ENCODE measurements at places on chromosomes 13 and 19.

- DNase-seq, result no peak
These were observed 45.8 kb upstream of the RGCC start for GRCh38 chr13:41411522-41411921.

- DNase-seq, result no peak
These were observed 3.6 kb downstream of the RASGRP4 start for GRCh38 chr19:38422438-38422837.

- DNase-seq, result no peak
These were observed 85.2 kb upstream of the PCDH8 start for GRCh38 chr13:52933547-52934210.

DNA sequence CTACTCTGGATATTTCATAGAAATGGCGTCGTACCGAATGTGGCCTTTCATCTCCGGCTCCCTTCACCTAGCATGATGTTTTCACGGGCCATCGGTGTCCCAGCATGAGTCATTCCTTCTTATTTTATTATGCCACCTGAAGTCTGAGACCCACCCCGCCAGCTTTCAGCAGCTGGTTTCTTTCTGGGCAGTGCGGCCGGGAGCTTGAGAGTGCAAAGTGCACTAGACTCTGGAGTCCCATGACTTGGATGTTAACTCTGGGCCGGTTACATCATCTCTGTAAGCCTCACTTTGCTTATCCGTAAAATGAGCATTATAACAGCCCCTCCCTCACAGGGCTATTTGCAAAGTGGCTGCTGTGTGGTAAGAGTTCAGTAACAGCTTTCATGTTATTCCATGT lies 5.8 kb upstream of the KMT5C start:
- no peak for DNase-seq

DNA sequence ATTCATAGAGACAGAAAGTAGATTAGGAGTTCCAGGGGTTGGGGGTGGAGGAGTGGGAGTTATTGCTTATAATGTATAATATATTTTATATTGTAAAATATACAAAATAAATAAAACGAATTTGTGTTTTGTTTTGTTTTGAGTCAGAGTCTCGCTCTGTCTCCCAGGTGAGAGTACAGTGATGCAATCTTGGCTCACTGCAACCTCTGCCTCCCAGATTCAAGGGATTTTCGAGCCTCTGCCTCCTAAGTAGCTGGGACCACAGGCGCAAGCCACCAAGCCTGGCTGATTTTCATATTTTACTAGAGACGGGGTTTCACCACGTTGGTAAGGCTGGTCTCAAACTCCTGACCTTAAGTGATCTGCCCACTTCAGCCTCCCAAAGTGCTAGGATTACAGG lies 2.5 kb upstream of the GADD45GIP1 start:
- no peak for DNase-seq

DNA sequence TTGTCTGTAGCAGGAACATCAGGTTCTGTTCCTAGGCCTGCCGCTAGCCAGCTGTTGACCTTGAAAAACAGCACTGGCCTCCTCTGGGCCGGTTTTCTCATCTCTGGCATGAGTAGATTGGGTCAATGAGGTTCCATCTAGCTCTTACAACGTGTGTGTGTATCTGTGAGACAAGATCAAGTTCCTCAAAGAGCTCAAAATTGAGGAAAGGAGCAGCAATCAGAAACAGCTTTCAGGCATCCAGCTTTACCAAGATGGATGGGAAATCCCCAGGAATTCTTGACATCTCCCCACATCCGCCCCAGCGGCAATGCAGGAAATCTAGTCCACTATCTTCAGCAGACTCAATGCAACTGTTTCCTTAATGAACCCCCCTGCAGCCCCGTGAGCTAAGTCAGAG lies 4.9 kb downstream of the FLT1 start:
- DNase-seq, result no peak

DNA sequence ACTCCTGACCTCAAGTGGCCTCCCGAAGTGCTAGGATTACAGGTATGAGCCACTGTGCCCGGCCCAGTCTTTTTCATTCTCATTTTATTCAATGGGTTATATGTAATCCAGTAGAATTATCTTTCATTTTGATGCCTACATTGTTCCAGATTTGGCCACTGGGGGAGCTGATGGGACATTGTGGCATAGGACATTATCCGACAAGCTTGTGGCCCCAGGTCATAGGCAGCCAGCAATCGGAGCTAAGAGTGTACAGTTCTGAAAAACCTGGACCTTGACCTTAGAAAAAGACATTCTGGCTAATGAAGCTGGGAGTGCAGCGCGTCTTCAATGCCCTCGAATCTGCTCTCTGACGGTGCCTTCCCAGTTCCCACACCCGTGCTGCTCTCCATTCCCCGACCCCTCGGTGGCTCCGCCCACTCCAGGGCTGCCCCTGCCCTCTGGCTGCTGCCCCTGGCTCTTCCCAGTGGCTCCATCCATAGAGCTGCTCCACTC lies 108.7 kb downstream of the TEX29 start:
- no peak for DNase-seq

- DNase-seq, result no peak
These were observed 29.2 kb downstream of the COG6 start for GRCh38 chr13:39684531-39685137.

DNA sequence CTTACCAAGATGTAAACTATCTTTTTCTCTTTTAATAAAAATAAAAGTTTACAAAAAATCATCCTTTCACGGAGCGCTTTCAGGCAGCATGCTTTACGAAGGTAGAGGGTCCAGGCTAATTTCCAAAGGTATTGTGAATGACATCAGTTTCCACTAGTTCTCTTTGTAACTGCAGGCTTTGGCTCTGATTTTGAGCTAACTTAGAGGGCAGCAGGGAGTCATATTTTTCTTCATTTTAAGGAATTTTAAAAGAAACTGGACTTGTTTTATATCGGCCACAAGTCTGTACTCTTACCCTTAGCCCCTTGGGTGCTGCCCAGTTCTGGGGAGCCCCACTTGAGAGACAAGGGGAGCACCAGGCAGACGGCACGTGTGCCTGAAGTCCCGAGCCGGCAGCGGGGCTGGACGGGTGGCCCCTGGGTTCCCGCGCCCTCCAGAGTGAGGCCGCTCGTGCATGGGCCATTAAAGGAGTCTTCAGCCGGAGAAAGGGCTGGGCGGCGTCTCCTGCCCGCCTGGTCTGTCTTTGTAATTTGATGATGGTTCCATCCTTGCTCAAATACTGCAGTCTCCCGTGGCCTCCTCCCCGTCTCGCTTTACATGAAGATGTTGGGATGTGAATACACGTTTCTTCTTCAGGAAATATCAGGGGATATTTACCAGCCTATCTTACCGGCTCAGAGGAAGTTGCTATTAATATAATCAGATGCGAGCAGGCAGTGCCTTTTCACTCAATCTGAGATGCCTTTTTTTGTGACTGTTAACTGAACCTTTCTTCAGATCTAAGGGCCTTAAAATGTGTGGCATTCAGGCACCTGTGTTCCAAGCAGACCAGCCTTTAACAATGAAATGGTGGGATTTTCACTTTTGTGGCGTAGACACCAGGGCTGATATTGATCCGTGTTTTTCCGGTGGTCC lies 67.4 kb downstream of the GGACT start:
- no peak for DNase-seq

DNA sequence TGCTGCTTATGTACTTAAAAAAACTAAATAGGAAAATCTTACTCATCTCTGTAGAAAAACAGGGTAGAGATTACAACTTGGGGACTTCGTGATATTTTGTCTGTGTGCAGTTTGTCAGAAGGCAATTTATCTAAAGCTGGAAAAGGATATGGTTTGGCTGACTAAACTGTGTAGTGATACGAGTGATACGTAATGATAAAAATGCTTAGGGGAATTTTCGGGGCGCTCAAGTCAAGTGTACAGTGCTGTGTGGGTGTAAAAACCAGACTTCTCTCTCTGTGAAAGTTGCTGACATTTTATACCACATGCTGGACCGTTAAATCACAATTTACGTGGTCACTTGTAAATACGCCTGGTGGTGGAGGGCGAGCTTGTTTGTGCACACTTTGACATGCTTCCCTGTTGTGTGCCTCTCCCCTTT lies 221.7 kb downstream of the KCNRG start:
- peak; percentile 19 for DNase-seq

DNA sequence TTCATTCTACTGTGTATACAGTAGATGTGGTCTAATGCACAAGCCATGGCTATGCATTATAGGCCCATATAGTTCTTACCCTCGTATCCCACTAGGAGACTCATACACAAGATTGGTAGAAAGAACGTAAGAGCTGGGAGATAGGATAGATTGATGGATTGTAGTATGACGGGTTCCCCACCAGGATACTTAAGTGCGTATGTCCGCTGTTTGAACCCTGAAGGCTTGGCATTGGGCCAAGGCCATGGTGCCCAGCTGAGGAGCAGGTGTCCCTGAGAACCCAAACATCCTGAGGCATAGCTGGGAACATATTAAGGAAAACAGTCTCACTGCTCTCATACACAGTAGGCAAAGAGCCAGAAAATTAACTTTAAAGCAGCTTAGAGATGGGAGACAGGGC lies 617.5 kb upstream of the KLF12 start:
- no peak for DNase-seq

- no peak for DNase-seq
These were observed 36.0 kb upstream of the FNDC3A start for GRCh38 chr13:48939728-48940127.

GRCh38 chr19:40247735-40248262 lies 21.3 kb upstream of the CCNP start:
- DNase-seq, result no peak

DNA sequence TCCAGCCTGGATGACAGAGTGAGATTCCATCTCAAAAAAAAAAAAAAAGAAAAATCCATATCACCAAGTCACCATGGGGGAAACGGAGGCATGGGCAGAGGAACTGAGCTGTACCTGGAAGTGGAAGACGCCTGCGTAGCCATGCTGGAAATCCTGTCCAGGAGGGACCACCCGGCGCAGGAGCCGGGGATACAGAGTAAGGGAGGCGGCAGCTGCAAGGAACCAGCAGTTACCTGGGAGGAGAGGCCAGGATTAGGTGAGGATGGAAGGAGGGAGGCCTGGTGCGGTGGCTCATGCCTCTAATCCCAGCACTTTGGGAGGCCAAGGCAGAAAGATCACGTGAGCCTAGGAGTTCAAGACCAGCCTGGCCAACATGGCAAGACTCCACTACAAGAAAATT lies 2.0 kb downstream of the CAPN12 start:
- DNase-seq, result no peak

GRCh38 chr13:33353210-33353609 lies 67.7 kb upstream of the STARD13 start:
- DNase-seq, result no peak

GRCh38 chr19:56351208-56351607 lies 36.6 kb upstream of the ZSCAN5A start:
- DNase-seq, result no peak

DNA sequence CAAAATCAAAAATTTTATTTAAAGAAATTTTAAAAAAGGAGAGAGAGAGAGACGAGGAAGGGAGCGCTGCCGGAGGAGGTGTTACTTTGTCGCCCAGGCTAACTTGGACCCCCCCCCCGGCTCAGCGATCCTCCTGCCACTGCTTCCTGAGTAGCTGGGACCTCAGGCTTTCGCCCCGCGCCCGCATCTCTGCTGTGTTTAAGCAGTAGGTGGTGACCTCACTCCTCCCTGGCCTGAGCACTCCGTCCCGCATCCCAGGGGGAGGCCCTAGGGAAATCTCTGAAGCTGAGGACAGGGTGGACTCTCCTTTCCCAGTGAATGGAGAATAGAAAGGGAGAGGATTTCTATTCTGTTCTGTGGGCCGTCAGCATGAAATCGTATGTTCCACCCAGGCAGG lies 485 bp upstream of the ZNF845 start:
- peak; percentile 14 for DNase-seq

GRCh38 chr19:54435551-54436016 lies 13.4 kb upstream of the LENG8 start:
- DNase-seq, result no peak

- DNase-seq, result no peak
These were observed 446.2 kb downstream of the ITGBL1 start for GRCh38 chr13:101898676-101899075.

DNA sequence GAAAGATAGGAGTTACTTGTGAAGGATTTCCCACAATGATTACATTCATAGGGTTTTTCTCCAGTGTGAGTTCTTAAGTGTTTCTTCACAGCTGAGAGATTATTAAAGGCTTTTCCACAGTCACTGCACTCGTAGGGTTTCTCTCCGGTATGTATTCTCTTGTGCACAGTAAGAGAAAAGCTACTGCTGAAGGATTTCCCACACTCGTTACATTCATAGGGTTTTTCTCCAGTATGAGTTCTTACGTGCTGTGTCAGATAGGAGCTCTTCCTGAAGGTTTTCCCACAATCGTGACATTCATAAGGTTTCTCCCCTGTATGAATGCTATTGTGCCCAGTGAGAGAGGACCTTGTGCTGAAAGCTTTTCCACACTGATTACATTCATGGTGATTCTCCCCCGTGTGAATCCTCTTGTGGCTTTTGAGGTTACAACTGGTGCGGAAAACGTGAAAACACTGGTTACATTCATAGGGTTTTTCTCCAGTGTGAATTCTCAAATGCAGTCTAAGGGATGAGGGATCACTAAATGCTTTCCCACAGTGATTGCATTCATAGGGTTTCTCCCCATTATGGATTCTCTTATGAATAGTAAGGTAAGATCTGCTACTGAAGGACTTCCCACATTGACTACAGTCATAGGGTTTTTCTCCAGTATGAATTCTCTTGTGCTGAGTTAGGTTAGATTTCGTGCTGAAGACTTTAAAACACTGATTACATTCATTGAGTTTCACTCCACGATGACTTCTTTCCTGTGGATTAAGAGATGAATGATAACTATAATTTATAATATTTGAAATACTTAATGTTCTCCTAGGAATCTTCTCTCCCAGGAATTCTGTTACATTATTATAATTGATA lies 20.6 kb downstream of the ZNF558 start:
- DNase-seq, result no peak

GRCh38 chr19:491146-491741 lies 5.0 kb upstream of the MADCAM1 start:
- no peak for DNase-seq

GRCh38 chr13:26980099-26981031 lies 191.2 kb downstream of the USP12 start:
- no peak for DNase-seq

- no peak for DNase-seq
These were observed 774 bp downstream of the MAN2B1 start for GRCh38 chr19:12665671-12666264.

DNA sequence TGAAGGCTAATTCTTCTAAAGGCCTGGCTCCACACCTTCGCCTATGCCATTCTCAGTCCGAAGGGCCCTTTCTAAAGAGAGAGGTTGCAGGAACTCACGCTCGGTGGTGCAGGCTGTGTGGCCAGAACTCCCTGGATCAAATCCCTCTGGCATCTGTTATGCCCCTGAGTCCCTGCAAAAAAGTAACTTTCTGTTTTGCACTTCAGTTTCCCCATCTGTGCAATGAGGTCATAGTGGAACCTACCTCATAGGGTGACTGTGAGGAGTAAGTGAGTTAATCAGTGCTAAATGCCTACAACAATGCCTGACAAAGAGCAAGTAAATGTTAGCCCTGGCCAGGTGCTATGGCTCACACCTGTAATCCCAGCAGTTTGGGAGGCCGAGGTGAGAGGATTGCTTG lies 7.3 kb downstream of the IGSF23 start:
- DNase-seq, result no peak

- DNase-seq, result no peak
These were observed 119.1 kb downstream of the KLF12 start for GRCh38 chr13:74015137-74015536.
